ENCODE measurements at places on chromosomes 16 and 17.

DNA sequence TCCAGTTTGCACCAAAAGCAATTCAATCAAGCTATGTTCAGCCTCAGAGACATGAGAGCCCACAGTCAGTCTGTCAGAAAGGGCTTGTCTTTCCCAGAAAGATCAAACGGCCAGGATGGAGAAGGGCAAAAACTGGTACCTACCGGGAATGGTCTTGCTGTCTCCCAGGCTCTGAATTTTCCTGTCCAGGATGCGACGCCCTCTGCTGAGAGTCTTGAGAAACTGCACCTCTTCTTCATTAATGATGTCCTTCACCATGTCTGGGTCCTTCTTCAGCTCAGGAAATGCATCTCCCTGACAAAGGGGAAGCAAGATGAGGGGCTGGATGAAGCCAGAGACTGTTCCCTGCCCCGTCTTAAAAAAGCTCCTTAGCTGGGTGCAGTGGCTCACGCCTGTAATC, 15.8 kb upstream of the EXOSC6 start:
- DNase-seq: no peak

DNA sequence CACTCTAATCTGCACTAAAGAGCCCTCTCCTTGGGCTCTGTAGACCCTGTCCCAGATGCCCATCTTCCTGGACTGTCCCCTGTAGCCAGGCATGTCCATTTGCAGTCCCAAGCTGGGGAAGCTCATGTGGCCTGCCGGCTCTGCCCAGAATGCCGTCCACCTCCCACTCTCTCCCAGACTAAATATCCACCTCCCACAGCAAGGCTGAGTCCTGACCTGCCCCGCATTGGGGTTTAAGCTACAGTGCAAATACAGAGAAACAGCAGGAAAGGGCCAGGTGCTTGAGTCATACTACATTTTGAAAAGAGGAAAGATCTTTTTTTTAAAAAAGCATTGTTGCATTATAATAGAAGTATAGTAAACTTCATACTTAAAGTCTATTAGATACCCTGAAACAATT, 3.0 kb downstream of the ST6GALNAC2 start:
- DNase-seq: no peak

GRCh38 chr16:58459344-58460218, 40.4 kb upstream of the NDRG4 start:
- peak; percentile 57 for DNase-seq

DNA sequence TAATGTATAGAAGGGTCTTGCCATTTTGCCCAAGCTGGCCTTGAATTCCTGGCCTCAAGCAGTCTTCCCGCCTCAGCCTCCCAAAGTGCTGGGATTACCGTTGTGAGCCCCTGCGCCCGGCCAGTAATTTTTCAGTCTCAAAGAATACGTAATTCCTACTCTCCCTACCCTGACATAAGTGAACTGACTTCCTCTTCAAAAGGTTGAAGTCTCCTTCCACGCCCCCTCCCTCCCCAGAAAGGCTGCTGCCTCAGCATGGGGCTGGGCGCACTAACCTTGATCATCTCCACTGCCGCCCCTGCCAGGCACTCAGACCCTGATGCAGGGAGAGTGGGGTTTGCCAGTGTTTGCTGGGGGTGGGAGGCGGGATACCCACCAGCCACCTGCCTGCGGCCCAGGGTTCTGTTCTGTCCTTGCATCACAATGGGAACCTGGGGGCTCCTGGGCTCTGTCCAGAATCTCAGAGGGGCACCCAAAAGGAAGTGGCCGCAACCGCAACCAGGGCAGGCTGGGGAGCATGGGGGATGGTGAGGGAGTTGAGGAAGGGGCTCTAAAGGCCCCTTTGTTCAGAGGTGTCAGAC, 27.5 kb downstream of the KIFC3 start:
- DNase-seq: no peak

DNA sequence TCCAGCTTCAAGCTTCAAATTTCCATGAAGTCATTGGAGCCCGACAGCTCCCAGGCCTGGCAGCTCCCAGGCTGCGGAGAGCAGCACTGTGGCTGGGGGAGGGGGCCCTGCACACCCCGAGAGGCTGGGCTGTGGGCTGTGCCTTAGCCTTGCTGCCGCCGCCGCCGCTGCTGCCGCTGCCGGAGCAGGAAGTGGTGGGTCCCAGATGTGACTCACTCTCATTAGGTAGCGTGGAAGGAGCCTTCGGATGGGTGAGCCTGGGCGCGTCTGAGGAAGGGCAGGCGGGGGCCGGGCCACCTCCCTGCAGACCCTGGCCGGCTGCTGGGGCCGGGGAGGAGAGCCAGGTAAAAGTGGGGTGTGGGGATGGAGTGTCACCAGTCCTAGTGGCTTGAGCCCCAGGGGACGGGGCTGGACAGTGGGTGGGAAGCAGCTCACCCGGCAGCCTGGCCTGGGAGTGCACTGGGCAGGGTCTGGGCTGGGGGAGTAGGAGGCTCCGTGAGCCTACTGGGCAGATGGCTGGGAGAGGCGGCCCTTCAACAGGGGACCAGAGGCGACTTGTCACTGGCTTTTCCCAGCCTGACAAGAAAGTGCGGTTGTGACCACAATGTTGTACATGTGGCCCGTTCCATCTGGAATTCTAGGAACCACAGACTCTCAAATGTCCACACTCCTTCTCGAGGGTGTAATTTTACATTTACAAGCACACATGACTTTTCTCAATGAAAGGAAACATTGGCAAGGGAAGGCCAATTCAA, at the start of gene ADCY7:
TSS of gene ADCY7 (plus strand) at position 215 of the 755 bp plus-strand sequence. CDS start 21,629 bp downstream, outside the sequence.
- peak; percentile 81 for DNase-seq

DNA sequence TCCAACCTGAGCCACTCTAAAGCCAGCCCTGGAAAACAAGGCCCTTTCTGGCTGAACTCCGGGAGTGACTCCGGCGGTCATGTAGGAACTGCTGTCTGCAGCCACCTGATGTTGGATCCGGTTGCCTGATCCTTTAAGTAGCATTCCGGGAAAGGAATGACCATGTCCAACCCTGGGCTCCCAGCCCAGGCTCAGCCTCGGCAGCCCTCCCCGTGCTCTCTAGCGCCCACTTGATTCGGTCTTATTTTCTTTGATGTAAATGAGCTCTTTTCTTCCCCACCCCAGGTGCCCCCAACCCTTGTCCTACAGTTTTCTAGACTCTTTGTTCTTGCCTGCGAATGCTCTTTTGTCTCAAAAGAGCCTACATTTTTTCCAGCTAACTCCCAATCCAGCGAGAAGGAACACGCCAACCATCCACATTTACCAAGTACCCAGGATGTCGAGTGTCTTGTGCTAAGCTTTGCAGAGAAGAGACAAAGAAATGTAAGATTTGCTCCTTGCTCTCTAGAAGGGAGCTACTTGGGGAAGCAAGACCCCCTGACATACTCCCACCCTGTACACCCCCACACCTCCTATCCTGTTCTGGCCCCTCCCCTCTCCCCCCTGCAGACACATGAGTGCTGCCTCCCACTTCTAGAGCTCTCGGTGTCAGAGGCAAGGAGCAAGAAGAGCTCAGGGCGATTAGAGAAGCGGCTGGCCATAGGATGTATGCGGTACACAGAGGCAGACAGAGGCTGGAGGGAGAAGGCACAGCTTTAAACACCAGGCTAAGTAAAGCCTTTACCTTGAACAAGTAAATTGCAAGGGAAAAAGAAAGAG, 53.8 kb downstream of the COG7 start:
- DNase-seq: no peak

- no peak for DNase-seq
Measured at GRCh38 chr17:27408891-27409290, 47.4 kb upstream of the KSR1 start.

DNA sequence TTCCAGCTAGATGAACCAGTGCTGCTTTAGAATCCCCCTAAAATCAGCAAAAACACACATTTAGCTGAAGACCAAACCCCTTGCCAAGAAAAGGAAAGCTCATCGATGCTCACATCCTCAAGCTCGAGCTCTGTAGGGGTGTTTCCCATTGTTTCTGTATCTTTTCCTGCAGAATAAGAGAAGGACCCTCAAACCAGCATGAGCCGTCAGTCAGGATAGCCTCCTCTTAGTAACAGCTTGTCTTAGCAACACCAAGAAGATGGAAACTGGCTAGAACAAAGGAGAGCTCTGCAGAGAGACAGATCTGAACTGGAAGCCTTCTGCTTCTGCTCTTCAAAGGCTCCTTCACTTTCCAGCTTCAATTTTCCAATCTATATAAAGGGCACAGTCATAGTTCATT, 32.0 kb downstream of the VAT1L start:
- DNase-seq: no peak

DNA sequence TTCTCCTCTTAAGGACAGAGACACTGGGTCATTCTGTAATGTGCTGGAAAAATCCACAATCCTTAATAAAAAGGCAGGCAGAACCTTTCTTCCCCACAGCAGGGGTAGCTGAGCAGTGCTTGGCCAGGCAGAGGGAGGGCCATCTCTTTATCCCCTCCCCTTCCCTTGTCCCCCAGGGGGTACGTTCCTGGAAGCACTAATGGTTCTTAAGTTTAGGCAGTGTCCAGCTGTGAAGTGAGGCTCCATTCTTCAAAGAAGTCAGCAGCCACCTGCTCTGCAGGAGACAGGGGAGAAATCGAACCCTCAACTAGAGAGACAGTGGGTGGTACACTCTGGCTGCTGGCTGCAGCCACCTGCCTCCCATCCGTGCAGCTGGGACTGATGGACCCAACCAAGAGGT, 533.9 kb upstream of the CDH11 start:
- DNase-seq: no peak

DNA sequence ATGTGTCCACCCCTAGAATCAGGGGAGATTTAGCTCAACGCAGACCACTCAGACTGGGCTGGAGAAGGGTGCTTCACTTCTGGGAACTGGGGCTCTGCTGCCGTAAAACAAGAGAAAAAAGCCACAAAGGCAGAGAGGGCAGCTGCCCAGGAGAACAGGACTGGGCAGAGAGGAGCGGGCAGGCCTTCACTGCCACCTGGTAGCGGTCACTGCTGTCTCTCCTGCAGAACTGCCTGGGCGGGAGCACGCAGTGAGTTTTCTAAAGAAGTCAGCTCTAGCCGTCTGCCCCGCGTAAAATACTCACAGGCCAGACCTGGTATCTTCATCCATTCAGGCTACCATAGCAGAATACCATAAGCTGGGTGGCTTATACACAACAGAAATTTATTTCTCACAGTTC, 103.8 kb downstream of the AMFR start:
- no peak for DNase-seq

- DNase-seq: no peak
Measured at GRCh38 chr17:42281571-42282096, 5.4 kb upstream of the STAT5B start.

GRCh38 chr16:87675111-87675719, 72.9 kb downstream of the JPH3 start:
- DNase-seq: no peak

DNA sequence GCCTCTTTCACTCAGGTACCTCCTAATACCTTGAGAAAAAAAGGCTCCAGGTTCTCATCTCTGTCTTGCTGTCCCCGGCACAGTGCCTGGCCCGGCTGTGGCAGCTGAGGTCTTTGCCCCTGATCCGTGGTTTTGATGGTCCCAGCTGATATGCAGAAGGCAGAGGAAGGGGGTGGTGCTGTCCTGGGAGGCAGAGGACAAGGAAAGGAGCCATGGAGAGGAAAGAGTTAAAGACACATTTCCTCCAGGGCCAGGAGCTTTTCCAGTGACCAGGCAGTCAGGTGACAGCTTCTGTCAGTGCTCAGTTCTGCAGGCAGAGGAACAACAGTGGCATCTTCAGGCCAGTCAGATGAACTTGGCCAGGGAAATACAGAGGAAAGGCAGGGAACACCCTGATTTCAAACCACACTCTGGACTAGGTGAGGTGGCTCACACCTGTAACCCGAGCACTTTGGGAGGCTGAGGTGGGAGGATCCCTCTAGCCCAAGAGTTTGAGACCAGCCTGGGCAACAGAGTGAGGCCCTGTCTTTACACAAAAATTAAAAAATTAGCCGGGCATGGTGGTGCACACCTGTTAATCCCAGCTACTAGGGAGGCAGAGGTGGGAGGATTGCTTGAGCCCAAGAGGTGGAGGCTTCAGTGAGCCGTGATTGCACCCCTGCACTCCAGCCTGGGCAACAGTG, 3.3 kb upstream of the COG1 start:
- DNase-seq: no peak

GRCh38 chr17:77645072-77646045, 313.1 kb upstream of the TNRC6C start:
- DNase-seq: peak; percentile 46

- peak; percentile 30 for DNase-seq
Measured at GRCh38 chr16:1812732-1813163, 13.9 kb downstream of the HAGH start.

DNA sequence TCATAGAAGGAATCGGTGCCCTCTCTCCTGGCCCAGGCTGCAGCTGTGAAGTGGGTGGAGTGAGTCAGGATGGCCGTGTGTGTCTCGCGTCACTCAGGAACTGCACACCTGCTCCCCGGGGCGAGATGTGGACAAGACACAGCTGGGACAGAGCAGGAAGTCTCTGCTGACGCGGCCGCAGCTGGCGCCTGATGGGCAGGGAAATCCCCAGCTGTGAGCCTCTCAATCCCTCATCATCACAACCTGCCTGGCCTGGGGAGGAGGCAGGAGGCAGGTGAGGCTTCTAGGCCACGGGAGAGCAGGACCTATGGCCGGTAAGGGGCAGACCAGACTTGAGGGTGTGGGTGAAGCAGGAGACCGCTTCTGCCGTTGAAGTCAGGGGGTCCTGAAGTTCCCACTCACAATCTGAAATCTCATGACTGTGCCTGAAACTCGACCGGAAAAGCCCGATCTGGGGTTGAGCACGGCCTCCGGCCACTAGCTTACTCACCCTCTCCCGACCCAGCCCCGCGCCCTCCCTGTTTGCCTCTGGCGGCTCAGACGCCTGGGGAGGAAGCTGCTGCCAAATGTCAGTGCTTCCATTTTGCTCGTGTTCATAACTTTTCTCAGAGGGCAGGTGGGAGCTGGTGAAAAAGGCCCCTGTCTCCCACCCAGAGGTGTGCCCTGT, 1.1 kb upstream of the TRPV3 start:
- peak; percentile 20 for DNase-seq

DNA sequence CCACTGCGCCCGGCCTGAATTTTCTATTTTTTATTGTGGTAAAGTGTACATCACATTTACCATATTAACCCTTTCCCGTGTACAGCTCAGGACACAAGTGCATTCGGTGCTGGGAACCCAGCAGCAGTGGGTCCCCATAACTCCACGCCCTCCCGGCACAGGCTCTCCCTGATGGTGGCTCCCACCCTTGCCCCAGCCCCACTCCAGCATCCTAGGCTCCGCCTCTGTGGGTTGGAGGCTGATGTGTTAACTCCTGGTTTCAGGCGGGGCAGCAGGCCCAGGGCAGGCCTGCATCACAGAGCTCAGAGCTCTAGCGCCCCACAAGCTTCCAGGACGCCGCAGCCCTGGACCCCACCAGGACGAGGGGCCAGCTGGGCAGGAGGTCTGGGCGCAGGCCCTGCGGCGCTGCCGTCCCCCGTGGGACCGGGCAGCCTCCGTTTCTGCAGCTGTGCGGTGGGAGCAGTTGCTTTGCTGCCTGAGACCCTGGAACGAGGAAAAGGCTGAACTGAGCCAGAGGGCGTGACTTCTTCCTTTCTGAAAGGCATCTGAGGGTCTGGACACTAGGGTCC, 19.6 kb downstream of the ZFPM1 start:
- no peak for DNase-seq

DNA sequence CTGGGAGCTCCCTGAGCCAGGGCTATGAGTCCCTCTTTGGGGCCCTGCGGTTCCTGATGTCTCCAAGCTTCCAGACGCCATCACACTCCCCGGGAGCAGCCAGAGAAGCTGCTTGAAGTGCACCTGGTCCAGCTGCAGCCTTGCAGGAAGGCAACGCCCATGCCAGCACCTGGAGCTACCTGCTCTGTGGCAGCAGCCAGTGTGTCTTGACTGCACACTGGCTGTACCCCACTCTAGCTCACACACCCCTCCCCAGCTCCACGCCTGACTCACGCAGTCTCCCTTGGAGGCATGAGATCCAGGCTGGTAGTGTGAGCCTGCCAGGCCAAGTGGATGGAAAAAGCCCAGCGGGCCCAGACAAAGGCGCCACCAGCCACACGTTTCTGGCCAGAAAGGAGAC, 63.3 kb downstream of the USP32 start:
- DNase-seq: no peak

GRCh38 chr16:51636920-51637769, 486.1 kb upstream of the SALL1 start:
- no peak for DNase-seq

Measured in activated T-cell treated with anti-CD3 and anti-CD28 coated beads for 24 hours (primary cell).